ENCODE measurements at places on chromosomes 1 and 21. TPM values are rescaled to one million over a fixed set of nuclear protein-coding genes. Genes with fewer than 3 reads are reported as not detected.

UTS2 gene
- total RNA-seq: 11.6 TPM

GRCh38 chr1:34262921-34263320 is 86.2 kb downstream of the C1orf94 start:
- H3K27me3 ChIP-seq: peaks cover 12% of the 10 kb centered on the region
- H3K4me1 ChIP-seq: no peaks in the 10 kb centered on the region
- no peak overlapping the region for H3K4me3 ChIP-seq
- DNase-seq: no peak

GRCh38 chr21:29940361-29940760 is 565 bp upstream of the GRIK1 start:
- H3K27me3 ChIP-seq: peaks cover 19% of the 10 kb centered on the region
- H3K27ac ChIP-seq: no peak overlapping the region
- H3K36me3 ChIP-seq: no peaks in the 10 kb centered on the region
- no peak for DNase-seq
- no peaks in the 10 kb centered on the region for H3K4me1 ChIP-seq
- no peak overlapping the region for H3K4me3 ChIP-seq

ITGB2 gene
- total RNA-seq: 304 TPM

TMPRSS15 gene
- not detected for total RNA-seq

EIF4G3 gene
- 26.6 TPM for total RNA-seq

- H3K4me3 ChIP-seq: no peak overlapping the region
- no peaks in the 10 kb centered on the region for H3K4me1 ChIP-seq
- H3K36me3 ChIP-seq: no peaks in the 10 kb centered on the region
- no peak for DNase-seq
Measured at GRCh38 chr1:66758241-66758755, 6.0 kb downstream of the DYNLT5 start.

NEXN gene
- 0.44 TPM for total RNA-seq

GRCh38 chr1:16224472-16224871 is 12.0 kb upstream of the ARHGEF19 start:
- H3K27me3 ChIP-seq: peaks cover 41% of the 10 kb centered on the region
- H3K4me1 ChIP-seq: no peaks in the 10 kb centered on the region
- no peak for DNase-seq
- H3K27ac ChIP-seq: no peak overlapping the region
- H3K4me3 ChIP-seq: no peak overlapping the region

EPHA8 gene
- 0.09 TPM for total RNA-seq

ANKRD65 gene
- not detected for total RNA-seq

DNA sequence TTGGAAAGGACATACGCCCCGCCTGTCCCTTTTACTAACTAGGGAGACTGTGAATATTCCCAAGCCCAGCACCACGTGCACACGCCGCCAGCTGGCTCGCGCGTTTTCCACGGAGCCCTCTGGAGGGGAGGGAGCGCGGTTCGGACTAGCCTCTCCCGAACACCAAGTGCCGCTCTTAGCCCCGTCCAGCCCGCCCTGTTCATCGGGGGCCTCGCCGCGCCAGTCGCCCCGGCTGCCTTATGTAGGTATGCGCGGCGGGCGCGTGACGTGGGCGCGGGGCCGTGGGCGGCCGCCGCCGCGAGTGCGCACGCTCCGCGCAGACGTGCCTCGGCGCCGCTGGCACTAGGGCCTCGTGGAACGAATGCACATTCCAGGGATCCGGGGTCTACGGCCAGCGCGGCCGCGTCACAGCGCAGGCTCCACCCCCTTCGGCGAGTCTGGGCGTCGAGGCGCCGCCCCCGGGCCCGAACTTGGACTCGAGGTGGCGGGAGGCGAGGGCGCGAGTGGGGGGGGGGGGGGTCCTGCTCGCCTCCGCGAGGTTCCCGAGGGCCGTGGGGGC is 767 bp upstream of the IRF2BP2 start:
- H3K36me3 ChIP-seq: no peaks in the 10 kb centered on the region
- peak overlapping the region; percentile 84 for H3K4me3 ChIP-seq
- H3K4me1 ChIP-seq: peaks cover 39% of the 10 kb centered on the region
- no peaks in the 10 kb centered on the region for H3K27me3 ChIP-seq
- peak; percentile 90 for DNase-seq
- peak overlapping the region; percentile 98 for H3K27ac ChIP-seq
